Natural killer cell treated with Interleukin-12 subunit alpha and Interleukin-12 subunit beta and Interleukin-15 and Interleukin-18, amount 100 ng/mL, for 72 hours (primary cell): ENCODE measurements at places on chromosomes 6 and 20. TPM values are rescaled to one million over a fixed set of nuclear protein-coding genes. Genes with fewer than 3 reads are reported as not detected.

The GNAS-AS1 gene
- total RNA-seq = 0.29 TPM

The LIN28B gene
- total RNA-seq = not detected

The RAB5IF gene
- total RNA-seq = 243 TPM

The GPLD1 gene
- total RNA-seq = 0.81 TPM

The RAD21L1 gene
- not detected for total RNA-seq

The LST1 gene
- 15.5 TPM for total RNA-seq

The XKR7 gene
- total RNA-seq = 0.05 TPM

The C2 gene
- not detected for total RNA-seq

The PLCB4 gene
- total RNA-seq = not detected
